Adipocyte (in vitro differentiated cells): ENCODE measurements at places on chromosomes 11 and 22.
A peak's percentile ranks its signal among the peaks of the same experiment; 100 is the strongest.

- DNase-seq, result peak; percentile 82
These were observed 3.4 kb upstream of the ADAMTS8 start for GRCh38 chr11:130431801-130432200.

DNA sequence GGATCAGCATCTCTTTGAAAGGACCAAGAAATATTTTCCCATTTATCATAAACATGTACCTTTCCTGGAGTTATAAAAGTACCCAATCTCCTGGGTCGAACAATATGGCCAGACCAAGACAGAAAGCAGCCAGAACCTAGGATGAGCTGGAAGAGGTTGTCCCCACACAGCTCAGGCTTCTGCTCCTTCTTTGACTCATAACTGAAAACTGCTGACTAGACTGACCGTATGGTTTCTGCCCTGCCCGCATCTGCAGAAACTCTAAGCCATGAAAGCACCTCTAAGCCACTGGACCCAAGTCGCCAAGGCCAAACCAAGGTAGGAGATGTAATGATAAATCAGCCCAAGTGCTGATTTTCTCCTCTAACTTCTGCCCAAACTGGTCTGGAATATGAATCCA is 129.8 kb downstream of the OPCML start:
- no peak for DNase-seq

DNA sequence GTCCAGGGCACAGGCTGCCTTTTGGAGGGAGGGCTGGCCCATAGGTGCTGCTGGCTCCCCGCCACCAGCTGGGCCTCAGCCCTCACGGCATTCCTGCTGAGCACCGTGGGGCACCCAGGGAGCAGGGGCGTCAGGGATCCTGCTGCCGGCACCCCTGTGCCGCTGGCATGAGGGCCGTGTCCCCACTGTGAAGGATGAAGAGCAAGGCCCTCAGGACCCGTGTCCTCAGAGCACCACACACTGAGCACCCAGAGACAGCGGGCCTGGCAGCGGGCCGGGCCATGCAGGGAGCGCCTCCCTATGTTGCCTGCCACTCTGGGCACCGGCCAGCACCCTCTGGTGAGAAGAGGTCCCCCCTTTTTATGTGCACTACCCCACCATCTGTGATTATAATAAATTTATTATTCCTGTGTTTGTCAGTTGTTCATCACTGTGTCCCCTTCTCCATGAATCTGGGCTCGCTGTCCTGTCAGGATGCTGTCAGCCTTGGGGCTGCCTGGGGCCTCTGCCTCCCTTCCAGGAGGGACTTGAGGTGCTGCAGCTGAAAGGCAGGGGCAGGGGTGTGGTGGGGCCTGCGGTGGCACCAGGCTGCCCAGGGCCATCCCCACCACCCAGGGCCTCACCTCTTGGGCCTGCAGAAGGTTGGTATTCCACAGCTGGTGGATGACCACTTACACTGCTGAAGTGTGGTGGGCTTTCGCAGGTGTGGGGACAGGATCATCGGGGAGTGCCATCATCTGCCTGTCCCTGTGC is 80.0 kb downstream of the MED15 start:
- no peak for DNase-seq

DNA sequence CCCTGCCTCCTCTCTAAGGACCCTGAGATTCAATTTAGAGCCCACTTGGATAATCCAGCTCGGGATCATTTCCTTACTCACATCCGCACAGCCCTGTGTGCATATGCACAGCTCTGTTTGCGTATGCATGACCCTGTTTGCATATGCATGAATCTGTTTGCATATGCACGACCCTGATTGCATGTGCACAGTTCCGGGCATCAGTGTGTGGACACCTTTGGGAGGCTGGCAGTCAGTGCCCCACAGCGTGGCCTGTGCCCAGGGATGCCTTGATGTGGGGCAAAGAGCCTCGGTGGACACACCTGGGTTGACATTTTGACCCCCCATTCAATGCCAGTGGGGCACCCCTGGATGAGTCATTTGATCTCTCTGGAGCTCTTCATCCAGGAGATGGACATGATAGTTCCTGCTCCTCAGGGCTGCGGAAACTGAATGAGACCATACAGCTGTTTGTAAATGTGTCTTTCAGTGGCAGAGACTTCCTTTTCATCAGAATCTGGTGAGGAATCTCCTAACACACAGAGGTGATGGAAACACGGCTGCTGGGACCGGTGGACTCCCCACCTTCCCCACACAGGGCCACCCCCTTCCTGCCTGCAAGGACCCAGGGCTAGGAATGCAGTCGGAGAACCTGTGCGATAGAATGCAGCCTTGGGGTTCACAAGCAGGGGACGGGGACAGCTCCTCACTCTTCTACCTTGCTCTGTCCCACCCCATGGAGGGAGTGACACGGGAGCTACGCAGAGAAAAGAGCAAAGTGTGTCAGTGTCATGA is 41.2 kb downstream of the MYEOV start:
- no peak for DNase-seq

DNA sequence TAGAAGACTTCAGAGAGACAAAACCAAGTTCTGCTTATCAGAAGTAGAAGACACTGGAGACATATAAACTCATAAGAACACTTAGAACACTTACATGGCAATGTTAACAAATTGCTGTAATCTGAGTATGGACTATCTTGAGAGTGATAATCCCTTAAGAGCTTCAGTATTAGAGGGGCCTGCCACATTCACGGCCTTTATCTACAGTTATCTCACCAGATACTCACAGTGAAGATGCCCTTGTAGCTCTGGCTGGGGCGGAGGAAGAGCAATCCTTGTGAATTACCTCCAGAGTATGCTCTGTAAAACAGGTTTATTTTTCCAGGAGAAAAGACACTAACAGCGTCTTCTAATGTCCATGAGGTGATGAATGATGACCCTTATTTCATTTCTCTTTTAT is 762.8 kb downstream of the FAM181B start:
- DNase-seq, result no peak

- DNase-seq, result no peak
These were observed 424.5 kb downstream of the OPCML start for GRCh38 chr11:133107763-133108162.

- DNase-seq, result peak; percentile 61
These were observed 1.1 kb upstream of the BIRC2 start for GRCh38 chr11:102345904-102346303.

DNA sequence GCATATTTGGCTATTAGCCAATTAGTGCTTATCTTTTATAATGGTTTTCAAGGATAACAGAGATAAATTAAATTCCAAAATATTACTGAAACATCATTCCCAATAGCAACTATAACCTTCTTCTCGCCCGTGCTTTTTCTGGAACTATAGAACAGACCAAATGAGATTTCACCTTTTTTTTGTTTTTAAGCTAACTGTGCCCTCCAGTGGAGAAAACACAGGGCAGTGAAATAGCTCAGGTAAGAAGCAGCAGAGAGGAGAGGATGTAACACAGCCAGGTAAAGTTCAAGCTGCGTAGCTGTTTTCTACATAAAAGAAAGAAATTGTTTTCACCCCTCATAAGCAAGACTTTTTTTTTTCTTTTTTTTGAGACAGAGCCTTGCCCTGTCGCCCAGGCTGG is 28.2 kb downstream of the HSD17B12 start:
- no peak for DNase-seq

DNA sequence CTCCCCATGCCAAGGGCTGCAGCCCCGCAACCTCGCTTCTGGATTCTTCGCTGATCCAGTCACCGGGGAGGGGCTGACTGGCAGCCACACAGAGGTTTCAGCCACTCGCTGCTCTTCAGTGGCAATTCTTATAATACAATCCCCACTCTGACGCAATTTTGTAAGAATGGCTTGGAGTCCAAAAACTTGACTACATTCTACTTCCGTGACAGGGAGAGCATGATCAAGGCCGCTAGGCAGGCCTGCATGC is 14.9 kb downstream of the PPM1F start:
- peak; percentile 97 for DNase-seq

DNA sequence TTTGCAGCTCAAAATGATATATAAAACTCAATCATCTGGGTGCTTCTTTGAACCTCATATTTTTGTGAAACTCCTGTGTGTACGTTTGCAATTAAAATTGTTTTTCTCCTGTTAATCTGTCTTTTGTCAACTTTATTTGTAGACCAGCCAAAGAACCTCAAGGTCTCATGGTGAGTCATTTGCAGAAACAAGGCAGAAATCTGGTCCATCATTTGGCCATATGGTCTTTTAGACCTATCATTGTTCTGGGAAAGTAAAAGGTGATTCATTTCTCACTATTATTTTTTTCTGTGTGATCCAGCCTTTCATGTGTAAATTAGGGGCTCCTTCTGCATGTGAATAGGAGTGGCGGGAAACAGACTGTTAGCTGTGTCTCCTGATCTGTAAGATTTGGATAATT is 399.1 kb upstream of the DDI1 start:
- no peak for DNase-seq

- peak; percentile 75 for DNase-seq
These were observed 1.0 kb downstream of the REXO2 start for GRCh38 chr11:114440121-114440860.

DNA sequence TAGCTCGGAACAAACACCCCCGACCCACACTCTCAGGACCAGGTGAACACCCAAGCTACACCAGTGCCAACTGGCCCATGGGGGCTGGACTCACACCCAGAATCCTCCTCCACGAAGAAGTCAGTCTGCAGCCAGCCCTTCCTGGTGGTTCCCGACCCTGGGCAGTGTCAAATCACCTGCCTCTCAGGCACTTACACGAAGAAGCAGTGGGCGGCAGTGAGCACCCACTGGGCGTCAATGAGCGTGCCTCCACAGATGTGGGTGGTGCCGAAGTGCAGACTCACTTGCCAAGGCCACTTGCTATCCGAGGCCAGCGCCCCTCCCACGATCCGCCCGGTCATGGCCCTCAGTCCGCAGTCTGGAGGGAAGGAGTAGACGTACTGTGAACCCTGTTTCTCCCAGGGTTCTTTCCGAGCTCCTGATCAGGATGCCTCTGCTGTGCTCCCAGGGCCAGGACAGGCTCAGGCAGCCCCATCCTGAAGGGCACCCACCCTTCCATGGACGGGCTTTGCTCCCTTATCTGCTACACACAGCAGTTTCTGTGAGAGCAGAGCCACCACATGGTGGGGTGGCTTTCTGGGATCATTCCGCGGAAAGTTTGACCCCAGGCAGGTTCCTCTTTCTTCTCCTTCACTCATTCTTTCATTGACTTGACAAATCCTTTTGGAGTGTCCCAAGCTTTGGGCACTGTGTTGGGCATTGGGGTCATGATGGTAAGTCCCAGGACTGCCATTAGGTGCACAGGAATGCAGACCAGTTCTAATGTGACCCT is 19.4 kb downstream of the TMPRSS13 start:
- no peak for DNase-seq

DNA sequence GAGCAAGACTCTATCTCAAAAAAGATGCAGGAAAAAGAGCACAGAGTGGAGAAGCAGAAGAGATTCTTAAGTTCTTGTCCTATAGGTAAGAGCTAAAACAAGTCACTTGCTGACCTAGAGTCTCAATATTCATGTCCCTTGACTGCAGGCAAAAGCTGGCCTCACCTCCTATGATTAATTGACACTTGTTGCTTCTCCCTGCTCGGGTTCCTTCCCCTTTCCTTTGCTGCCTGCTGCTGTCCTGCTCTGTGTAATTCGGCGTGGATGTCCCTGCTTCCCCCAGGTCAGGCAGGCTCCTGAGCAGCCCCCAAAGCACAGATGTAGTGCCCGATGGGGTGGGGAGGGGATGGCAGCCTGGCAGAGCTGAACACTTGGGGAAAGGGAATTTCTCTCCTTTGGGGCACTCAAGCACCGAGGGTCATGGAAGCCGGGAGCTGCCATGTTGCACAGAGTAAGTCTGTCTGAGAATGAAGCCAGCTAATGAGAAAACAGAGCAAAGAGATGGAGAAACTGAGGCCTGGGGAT is 60.8 kb upstream of the NUP50 start:
- no peak for DNase-seq

DNA sequence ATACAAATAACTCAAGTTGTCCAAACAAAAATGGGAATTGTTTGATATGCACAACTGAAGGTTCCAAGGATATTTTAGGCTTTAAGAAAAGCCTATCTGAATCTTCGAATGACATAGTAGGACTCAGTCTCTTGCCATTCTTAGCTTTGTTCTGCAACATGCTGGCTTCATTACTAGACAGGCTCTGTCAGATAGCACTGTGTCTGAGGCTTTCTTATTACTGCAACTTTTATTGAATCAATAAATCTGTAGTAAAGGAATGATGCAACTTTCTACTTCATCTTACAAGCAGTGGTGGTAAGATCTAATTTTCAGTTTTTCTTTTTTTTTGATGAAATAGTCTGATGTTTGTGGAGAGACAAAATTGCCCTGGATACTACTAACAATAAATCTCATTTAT is 319.3 kb upstream of the CCDC179 start:
- DNase-seq, result no peak

DNA sequence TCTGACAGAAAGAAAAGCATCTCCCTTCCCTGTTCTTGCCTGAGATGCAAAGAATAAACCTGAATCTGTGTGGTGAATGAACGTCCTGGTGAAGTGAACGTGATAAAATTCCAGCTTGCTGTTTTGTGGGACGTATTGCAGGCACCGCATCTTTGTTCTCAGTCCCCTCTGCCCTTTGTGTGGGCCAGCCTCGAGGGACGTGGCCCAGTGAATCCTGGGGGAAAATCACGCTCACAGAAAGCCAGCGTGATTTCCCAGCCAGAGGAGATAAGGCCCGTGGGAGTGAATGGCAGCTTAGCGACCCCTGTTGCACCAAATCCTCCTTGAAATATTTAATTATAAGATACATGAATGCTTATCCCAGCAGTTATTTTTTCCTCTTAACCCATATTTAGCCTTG is 129.1 kb downstream of the COMMD9 start:
- no peak for DNase-seq

DNA sequence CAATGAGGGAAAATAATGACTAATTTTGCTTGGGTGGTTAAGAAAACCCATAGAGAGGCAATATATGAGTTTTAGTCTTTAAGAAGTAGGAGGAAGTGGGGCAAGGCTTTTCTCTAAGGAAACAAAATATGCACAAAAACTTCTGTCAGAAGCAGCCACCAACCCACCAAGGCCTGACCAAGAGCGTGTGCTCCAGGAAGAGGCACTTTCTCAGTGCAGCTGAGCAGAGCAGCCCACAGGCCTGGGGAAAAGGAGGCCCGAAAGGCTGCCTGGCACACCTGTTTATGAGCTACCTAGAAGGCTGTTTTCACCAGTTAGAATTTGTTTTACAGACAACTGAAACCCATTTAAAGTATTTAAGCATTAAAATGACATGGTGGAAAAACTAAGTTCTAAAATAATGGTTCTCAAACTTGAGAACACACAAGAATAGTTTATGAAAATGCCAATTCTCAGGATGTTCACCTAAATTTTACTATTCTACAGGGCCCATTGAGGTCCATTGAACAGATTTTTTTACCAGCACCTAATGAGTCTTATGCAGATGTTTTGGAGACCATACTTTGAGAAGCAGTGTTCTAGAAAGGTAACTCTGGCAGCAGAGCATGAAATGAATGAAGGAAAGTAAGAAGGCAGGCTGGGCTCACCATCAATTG is 160.5 kb upstream of the DDI1 start:
- no peak for DNase-seq

GRCh38 chr11:45590743-45591142 is 74.7 kb downstream of the CHST1 start:
- DNase-seq, result no peak

- DNase-seq, result no peak
These were observed 14.5 kb downstream of the MYEOV start for GRCh38 chr11:69308491-69308911.
